ENCODE measurements at places on chromosomes 5 and 9.

DNA sequence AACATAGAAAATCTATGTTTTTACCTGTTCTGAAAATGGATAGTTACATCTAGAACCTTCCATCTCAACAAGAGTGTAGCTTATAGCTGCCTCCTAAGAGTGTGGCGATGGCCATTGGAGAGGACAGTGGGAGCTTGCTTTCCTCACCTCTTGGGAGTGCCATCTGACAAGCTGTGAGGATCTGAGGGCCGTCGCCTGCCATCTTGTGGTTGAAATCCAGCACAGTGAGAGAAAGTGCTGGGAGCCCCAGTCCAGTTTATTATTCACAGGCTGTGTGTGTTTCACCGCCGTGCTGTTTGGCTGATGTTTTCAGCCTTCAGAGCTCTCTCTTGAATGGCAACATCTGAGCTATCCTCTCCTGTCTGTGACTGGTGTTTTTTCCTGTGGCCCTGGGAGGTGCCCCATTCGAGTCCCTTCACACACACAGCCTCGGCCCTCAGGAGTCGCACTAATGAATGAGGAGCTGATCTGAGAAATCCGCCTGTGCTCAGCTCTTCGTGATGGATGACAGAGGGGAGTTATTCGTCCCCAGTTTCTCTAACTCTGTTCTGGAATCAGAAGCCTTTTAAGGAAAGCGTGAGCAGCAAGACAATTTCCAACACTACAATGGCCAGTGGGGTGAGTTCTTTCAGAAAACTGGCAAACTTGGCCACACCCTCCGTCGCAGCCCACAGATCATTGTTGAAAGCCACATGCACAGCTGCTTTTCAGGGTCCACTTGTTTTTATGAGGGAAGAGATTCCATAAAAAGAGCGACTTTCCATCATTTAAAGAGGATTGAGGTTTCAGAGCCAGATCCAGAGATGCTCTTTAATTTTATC, 170.3 kb downstream of the PDZD2 start:
- DNase-seq: peak; percentile 87

GRCh38 chr5:120624021-120624563, 160.0 kb downstream of the PRR16 start:
- DNase-seq: no peak

GRCh38 chr5:36089989-36090388, 23.3 kb upstream of the UGT3A2 start:
- no peak for DNase-seq

- DNase-seq: no peak
Observed at GRCh38 chr9:99373912-99374311, 151.8 kb downstream of the SEC61B start.
